ENCODE measurements at places on chromosomes 16 and 17.

DNA sequence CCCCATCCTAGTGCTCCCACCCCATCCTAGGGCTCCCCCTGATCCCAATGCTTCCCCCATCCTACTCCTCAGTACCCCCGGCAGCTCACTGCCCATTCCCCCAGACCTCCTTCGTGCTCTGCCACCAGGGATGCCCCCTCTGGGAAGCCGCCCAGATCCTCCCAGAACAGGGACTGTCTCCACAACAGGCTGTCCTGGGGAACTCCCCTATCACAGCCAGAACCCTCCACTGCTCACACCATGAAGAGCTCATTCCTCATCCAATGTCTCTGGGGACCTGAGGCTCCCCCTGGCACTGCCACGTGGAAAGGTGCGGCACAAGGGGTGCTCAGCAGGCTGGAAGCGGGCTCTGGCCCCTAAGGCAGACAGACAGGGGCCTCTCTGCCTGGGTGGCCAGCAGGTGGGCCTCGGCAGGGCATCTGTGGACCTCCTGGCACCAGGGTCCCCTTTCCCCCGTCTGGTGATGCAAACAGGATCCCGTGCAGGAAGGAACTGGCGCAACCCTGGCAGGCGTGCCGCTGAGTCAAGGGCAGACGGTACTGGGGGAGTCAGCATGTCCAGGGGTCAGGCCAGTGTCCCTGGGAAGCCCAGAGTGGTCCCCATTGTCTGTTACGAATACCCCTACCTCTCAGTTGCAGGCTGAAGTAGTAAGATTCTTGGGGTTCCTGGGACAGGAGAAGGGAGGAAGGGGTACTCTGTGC, 14.8 kb upstream of the PVALEF start:
- DNase-seq = no peak

GRCh38 chr17:77273397-77274085, 132.8 kb downstream of the SEC14L1 start:
- DNase-seq = no peak

- no peak for DNase-seq
Measured at GRCh38 chr17:65297916-65298315, 160.7 kb downstream of the RGS9 start.

DNA sequence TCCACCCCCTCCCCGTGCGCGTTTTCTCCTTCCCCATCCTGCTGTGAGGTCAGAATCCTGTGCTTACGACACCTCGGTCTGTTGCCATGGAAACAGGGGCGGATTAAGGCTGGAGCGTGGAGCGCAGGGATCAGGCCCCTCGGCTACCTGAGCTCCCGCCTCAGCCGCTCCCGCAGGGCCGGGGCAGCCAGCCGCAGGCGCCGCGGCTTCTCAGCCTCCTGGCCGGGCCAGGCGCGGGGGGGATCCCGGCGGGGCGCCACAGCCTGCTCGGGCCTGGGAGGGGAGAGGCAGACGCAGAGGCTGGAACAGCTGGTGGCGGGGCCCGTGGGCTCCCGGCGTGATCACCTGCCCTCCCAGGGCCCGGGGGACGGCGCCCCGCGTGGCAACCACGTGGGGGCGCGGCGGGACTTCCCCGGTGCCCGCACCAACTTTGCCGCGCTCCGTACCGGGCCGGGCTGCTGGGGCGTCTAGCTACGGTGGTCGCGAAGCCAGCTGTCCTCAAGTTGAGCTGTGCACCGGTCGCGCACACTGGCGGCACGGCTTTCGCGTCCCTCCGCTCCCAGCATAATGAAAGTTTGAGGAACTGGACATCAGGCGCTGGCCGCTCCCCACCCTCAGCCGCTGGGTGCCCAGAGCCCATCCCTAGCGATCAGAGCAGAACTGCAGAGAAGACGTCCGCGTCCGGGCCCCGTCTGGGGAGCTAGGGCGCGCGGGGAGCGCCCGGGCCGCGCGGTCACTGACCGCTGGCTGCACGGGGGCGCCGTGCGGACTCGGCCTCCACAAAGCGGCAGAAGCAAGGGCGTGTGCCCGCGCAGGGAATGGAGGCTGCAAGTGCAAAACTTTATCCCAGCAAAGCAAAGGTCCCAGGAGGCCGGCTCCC, 1.2 kb downstream of the RTN4RL1 start:
- no peak for DNase-seq

DNA sequence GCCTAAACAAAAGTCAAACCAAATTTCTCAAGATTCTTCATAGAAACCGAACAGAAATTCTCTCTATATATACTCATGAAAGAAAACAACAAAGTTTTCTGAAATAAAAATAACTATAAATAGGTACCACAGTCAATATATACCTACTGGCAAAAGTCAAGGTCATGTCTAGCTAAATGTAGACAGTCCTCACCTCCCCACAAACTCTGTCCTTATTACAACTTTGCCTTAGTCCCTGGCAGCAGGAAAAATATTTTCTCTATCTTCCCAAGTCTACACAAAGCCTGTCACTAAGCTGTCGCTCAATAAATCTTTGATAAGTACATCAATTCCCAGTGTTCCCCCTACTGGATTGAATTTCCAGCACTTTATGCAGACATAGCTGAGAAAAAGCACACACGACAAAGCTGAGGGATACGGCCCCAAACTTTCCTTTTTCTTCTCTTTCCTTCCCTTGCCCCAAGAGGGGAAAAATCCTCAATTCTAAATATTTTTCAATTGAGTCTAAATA, 2.7 kb downstream of the CFAP20 start:
- DNase-seq = no peak

- DNase-seq = no peak
Measured at GRCh38 chr16:8878523-8878911, 3.6 kb upstream of the LITAFD start.

All from H54 (cell line).